ENCODE measurements at places on chromosomes 16 and 17.

- no peak for DNase-seq
Observed at GRCh38 chr16:9766891-9767290, 415.3 kb downstream of the GRIN2A start.

GRCh38 chr17:62745806-62746205 is 62.3 kb downstream of the MARCHF10 start:
- DNase-seq, result no peak

DNA sequence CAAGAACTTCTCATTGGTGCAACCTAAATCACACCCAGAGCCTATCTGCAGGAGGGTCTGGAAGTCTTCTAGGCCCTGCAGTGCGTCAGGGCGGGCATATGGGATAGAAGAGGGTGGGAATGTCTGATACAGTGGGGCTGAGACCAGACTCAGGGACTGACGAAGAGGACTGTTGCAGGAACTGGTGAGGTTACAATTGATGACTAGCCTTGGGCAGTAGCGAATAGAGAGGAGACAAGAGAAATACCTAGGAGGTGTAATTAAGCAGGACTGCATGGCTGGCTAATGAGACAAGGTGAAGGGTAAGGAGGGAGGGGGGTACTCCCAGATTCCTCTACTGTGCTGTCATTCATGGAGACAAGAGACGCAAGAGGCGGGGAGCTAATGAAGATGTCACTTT is 91.3 kb downstream of the WWP2 start:
- DNase-seq, result no peak

DNA sequence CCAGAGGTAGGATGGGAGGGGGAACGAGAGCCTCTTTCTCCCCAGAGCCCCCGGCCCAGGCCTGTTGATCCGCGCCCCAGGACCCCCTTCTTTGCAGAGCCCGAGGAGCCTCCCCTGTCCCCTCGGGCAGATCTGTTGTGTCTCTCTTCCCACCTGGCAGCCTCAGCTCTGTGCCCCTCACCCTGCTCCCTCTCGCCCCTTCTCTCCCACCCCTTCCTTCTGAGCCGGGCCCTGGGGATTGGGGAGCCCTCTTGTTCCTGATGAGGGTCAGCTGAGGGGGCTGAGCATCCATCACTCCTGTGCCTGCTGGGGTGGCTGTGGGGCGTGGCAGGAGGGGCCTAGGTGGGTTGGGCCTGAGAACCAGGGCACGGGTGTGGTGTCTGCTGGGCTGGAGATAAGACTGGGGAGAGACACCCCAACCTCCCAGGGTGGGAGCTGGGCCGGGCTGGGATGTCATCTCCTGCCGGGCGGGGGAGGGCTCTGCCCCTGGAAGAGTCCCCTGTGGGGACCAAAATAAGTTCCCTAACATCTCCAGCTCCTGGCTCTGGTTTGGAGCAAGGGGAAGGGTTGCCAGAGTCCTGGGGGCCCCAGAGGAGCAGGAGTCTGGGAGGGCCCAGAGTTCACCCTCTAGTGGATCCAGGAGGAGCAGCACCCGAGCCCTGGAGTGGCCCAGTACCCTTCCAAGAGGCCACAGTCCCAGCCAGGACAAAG is 65.4 kb downstream of the MRC2 start:
- DNase-seq, result no peak

GRCh38 chr17:335691-336090 is 16.9 kb downstream of the RPH3AL start:
- no peak for DNase-seq

DNA sequence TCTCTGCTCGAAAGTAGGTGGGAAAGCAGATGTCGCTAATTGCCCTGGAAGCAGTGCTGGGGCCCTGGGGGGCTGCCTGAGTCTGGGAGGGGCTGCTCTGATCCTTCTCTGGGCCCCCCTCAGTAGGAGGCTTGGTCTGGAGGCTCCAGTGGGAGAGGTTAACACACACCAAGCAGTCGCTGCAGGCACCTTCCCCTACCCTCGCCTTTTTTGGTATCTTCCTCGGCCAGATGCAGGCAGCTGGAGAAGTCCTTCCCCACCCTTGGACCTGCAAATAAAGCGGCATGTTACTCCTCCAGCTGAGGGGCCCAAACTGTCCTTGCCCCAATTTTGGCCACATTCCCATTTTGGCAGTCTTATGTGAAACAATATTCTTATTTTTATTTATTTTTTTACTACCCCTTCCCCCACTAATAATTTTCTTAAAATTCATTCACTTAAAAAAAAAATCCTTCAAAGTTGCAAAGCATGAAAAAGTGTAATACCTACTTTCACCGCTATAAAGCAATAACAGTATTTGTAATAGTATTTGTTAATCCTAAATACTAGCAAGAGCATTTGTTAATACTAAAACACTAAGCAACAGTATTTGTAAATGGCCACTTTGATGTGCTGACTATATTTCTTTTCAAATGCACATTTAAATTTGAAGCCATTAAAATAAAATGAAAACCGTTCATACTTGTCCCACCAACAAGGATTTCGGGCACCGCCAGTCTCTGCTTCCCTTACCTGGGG is 15.0 kb downstream of the C16orf46 start:
- DNase-seq, result no peak

- DNase-seq, result no peak
Observed at GRCh38 chr16:31149332-31149731, 534 bp downstream of the PRSS36 start.

GRCh38 chr16:35344012-35344762 is 1884.8 kb downstream of the TP53TG3F start:
- DNase-seq, result no peak

DNA sequence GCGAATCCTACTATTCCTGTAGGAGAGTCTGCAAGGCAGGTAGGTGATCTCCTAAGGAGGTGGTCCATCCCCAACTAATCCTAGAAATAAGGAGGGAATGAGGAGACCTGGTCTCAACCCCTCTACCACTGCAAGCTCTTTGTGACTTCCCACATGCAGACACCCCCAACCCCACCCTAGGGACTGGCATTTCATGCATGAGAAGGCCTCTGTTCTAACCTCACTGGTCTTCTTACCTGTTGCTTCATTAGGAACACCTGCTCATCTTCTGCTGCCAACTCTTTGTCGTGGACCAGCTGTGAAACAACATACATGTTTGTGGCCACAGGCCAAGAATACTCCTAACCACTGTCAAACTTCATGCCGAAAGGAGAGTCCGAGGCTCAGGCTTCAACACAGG is 22.6 kb downstream of the DYNC1LI2 start:
- no peak for DNase-seq

DNA sequence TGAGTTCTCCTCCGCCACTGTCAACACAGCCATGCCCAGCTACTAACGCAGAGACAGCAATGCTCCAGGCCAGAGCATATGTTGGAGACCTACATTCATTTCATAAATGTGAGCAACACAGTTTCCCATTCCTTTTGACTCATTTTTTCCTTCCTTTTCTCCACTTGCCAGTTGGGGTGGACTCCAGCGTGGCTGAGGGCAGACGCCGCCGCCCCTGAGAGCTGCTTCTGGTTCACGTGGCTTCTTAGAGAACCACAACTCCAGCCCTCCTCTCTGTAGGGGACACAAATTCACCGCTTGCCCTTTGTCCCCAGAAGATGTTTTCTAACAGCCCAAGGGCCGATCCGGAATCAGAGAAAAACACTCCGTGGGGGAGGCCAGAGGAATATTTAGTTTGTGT is 45.8 kb upstream of the ZCCHC14 start:
- DNase-seq, result no peak

GRCh38 chr17:67090341-67090740 is 46.0 kb downstream of the CACNG1 start:
- no peak for DNase-seq

DNA sequence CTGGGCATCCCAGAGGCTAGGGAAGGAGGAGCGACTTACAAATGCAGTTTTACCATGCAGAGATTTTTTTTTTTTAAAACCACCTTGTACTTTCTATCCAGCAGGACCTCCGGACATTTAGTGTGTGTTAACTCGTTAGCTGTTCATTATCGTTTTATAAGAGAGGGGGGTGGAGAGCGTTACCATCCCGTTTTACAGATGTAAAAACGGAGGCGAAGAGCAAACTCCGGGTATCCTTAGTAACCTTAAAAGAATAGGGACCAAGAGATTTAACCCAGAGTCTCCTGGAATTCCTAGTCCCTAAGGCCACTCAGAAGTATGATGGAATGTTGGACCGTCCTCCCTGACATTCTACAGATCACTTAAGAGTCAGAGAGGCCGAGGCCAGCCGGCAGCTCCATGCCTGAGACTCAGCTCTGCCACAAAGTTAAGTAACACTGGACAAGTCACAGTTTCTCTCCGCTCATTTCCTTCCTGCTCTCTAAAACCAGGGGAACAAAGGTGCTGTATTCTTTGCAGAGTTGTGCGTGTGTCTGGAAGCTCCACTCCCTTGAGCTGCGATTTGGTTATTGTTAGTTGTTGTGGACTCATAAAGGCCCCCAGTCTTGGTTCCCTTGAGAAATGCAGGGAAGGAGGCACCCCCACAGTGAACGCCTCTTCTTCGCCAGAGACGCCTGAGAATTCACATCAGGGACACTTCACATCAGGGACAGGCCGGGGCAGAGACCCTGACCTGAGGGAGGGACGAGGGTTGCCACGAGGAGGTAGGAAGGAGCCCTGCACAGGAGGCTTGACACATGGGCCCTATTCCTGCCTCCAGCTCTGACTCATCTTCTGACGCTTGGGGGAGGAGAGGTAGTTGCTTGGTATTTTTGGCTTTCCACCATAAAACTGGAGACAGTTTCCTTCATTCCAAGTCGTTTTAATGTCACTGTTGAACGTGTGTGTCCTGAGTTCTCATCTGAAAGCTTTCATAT is 1.2 kb downstream of the DUSP14 start:
- DNase-seq, result peak; percentile 57

GRCh38 chr16:82265809-82266208 is 95.8 kb upstream of the MPHOSPH6 start:
- DNase-seq, result no peak

GRCh38 chr17:7026471-7027115 is 3.7 kb downstream of the BCL6B start:
- DNase-seq, result no peak

DNA sequence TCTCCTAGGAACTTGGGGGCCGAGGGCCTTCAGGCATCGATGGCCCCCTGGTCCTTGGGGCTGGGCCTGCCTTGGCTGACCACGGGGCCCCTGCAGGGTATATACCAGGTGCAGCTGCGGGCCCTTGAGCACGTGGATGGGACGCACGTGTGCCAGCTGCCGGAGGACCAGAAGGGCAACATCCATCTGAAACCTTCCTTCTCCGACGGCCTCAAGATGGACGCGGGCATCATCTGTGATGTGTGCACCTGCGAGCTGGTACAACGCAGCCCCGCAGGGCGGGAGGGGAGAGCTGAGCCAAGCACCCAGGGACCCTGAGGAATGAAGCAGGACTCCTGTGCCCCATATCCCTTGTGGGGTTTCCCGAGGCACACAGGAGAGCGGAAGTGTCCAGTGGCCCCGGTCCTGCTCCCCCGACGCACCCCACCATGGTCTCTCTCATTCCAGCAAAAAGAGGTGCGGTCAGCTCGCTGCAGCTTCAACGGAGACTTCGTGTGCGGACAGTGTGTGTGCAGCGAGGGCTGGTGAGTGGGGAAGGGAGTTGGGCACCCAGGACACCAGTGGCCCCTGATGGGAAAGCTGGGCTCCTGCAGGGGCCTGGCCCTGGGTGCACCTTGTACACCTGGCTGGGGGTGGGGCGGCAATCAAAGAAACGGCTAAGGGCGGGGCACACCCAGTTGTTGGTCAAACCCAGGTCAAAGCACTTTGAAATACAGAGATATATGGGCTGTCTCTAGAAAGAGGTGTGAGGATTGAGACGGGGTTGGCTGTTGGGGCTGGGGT is 10.6 kb downstream of the ITGB4 start:
- no peak for DNase-seq

Measured in GF-D8 (cell line).